ENCODE measurements at places on chromosomes 6 and 20.

DNA sequence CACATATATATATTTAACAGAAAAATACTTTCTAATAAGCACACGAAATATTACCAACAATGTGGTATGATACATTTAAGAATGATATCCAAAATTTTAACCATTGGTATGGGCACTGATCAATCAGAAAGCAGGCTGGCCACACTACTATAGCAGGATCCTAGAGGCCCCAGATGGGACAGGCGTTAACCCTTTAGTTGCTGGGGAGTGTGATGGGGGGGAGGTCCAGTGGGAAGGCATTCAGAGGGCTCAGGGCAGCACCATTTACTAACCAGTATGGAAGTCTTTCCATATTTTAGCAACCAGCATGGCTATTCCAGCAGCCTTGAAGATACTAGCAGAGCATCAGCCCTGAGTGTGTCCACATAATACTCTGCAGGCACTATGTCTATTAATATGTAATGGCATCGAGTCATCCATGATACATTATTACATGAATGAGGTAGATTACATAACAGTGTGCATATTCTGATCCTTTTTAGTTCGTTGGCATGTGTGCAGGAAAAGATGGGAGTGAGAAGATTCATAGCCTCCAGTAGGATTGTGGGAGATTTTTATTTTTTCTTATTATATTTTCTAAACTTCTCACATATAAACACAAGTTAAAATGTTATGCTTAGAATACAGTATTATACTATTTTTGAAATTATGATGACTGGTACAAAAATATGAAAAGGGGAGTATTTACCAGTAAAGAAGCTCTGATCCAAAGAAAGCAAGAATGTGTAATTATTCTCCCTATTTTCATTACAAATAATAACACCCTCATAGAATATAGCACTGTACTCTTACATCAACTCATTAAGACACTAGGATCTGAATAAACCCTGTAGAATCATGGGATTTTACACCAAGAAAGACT lies 78.9 kb downstream of the FAM217A start:
- DNase-seq: no peak

- DNase-seq: no peak
Measured at GRCh38 chr6:163730246-163731210, 316.0 kb downstream of the QKI start.

DNA sequence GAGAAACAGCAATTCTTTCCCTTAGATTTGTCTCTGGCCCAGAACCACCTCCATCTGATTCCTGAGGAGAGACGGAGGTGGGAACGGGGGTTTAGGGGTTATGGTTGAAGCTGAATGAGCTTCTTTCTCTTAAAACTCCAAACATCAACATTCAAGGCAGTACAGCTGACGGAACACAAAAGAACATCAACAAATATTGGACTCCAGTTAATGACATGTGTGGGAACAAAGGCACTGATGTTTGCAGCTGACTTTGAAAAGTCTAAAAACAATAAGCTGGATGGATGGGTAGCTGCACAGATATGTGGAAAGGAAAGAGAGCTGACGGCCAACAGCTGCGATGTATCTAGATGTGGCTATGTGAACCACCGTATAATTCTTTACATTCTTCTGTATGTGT lies 256.5 kb downstream of the SOD2 start:
- DNase-seq: no peak

GRCh38 chr6:170439366-170440361 lies 113.4 kb downstream of the PSMB1 start:
- DNase-seq: no peak

DNA sequence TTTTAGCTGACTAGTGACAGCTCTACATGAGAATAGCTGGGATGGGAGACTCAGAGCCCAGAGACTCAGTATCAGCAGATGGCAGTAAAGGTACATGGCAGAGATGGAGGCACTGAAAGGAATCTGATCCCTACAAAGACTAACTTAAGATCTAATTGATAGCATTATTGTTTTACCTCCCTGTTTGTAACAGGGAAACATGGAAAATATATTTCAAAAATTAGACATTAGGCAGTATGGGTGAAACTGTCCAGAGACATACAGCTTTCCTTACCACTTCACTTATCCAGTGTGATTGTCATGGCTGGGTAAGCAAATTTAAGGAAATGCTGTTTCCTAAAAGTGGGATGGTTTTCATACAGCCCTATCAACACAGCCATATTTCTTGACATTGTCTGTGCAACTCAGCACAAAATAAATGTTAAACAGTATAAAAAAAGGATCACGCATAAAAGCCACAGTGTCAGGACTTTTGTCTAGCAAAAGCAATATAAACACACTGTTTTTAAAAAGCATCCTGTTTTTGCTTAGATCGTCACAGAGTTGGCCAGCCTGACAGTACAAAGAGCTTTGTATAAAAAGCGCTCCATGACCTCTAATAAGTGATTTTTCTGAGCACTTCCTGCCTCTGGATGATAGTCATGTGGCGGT lies 376.9 kb downstream of the PHF3 start:
- no peak for DNase-seq

DNA sequence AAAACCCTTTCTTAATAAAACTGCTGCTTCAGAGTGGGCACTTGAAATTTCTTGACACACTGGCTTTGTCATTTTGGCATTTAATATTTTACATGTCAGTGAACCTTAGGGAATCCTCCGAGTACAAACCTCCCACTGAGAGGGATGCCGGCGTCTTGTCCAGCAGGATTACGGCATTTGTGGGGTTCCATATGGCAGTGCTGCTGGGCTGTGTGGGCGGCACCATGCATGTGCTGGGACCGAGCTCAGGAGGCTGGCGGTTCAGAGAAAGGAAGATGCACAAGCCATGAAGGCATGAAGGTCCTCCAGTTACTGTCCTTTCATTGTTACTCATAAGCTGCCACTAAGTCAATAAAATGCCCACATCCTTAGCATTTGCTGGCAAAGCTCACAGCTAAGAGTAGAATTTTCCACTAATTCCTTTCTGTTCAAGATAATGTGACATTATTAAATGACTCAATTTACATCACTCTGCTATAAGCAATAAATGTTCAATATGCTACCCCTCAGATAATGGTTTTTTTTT lies 61.4 kb downstream of the LY86 start:
- no peak for DNase-seq

- DNase-seq: no peak
Measured at GRCh38 chr6:28209753-28210535, 15.1 kb upstream of the ZSCAN9 start.

DNA sequence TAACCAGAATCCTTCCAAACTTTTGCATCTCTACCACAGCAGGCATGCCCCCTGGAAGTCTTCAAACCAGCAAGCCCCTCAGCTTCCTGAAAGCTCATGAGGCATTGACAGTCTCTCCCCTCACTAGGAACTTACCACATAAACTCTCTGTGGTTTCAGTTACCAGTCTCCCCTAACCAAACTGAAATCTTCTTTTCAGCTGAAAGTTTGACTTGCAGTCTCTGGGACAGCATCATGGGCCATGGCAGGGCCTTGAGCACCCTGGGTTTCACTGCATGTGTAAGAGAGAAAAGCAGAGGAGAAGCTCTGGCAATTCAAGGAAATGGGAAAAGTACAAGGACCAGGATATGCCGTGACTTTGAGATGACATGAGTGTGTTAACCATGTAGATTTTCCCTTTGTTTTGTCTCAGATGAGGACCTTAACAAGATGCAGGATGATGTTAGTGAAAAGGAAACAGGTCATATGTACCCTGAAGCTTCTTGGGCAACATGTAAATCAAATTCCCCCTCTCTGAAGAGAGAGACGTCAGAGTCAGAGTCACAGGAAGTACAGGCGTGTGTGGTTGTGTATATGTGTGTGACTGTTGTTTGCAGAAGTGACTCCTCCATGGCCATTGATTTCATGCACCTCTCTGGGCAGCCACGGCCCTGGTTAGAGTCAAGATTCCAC lies 106.3 kb downstream of the TNFRSF21 start:
- no peak for DNase-seq

DNA sequence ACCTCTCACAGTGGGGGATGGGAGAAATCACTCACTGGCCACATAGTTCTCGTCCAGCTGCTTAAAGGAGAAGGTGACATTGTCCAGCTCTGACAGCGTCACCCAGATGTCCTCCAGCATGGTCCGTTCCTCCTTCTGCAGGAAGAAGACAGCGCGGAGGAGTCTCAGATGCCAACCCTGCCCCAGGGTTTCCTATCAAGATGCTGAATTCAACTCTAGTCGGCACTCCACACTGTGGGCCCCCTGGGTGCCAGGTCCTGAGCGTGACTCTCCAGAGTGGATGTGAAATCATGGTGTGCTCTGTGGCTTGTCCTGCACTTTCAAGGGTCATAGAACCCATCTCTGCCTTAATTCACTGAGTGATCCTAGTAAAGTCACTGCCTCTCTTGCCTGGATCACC lies 193.2 kb downstream of the PREX1 start:
- no peak for DNase-seq

DNA sequence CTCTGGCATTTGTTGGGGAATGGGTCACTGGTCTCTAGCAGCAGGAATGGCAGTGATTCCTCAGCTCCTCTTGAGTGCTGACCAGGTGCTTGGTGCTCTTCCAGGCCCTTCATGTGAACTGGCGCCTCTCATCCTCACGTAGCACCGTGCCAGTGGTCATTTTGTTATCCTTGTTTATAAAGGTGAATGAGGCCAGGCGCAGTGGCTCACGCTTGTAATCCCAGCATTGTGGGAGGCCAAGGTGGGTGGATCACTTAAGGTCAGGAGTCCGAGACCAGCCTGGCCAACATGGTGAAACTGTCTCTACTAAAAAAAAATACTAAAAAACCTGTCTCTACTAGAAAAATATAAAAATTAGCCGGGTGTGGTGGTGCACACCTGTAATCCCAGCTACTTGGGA lies 301.3 kb downstream of the QKI start:
- DNase-seq: no peak

DNA sequence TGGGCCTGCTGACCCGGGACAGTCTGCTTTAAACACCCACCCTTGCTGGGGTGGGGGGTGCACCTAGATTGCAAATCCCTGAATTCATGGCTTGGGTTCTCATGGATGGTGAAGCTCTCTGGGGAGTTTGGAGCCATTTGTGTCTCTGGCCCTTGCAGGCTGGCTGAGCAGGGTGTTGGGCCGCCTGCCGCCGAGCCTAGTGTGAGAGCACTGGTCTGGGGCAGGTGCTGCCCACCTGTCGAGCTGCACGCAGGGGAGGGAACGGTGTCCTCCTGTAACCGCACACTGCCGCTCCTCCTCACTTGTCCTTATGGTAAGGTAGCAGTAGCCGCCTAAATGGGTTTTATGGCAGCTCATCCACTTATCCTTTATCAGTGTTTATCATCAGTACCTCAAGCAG lies 143.9 kb downstream of the DTNBP1 start:
- no peak for DNase-seq

- DNase-seq: no peak
Measured at GRCh38 chr6:134523051-134523450, 205.1 kb upstream of the SGK1 start.

DNA sequence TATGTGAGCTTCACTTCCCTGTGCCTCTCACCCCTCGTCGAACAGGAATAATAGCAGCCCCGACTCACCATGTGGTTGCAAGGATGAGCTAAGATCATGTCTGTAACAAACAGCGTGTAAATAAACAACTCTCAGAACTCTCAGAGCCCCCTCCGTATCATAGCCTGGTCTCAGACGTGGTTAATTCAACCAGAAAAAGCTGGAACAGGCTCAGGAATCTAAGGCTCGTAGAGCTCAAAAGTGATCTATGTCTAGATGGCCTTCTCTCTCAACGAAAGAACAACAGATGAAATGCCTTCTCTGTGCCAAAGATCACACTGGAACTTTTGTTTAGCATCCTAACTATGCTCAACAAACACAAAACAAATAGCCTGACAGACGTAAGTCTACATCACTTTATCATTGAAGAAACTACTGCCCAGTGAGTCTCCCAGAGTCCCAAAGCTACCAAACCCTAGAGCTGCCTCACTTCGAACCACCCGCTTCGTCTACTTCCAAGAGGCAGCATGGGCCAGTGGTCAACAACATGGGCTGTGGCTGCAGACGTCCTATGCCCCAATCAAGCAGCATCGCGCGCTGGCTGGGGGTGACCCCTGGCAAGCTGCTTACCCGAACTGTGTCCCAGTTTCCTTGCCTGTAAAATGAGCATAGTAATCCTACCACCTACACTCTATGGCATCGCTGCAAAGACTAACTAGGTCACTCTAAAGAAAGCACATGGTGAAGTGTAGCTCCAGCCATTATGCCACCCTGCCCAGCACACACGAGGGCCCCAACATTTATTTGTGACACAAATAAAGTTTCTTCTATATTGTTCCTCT lies 35.1 kb downstream of the NFATC2 start:
- no peak for DNase-seq

GRCh38 chr6:84428300-84428907 lies 201.0 kb upstream of the CEP162 start:
- no peak for DNase-seq

- no peak for DNase-seq
Measured at GRCh38 chr20:9615118-9615517, 100.7 kb downstream of the LAMP5 start.

GRCh38 chr6:28064272-28064671 lies 16.1 kb upstream of the ZNF165 start:
- no peak for DNase-seq

- DNase-seq: no peak
Measured at GRCh38 chr20:14418376-14418775, 81.0 kb upstream of the FLRT3 start.

DNA sequence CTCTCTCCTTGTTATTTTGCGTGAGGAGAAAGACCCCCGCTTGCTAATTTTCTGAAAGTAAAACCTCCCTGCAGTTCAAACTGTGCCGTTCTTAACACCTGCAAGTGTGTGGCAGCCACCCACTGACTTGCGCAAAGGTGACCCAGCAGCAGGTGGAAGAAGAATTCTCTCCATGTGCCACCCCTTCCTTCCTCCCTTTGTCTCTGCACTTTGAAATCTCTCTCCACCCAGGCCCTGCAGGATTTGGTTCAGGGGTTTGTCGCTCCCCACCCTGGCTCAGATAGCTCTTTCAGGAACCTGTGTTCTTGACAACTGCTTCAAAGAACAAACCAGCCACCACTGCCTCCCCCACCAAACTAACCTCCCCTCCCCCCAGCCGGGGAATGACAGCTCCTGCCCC lies 41.4 kb downstream of the ZNF831 start:
- DNase-seq: no peak

- no peak for DNase-seq
Measured at GRCh38 chr20:34401741-34402455, 38.8 kb downstream of the ITCH start.

DNA sequence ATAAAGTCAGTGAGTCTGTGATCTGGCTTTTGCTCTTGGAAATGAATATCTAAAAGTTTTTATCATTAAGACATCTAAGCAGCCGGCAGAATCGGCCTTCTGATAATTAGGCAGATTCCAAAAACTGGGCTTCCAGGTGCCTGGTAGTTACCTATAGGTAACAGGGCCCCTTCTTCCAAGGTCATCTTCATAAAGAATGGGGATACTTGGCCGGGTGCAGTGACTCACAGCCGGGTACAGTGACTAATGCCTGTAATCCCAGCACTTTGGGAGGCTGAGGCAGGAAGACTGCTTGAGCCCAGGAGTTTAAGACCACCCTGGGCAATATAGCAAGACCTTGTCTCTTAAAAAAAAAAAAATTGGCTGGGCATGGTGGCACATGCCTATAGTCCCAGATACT lies 12.9 kb upstream of the RBL1 start:
- DNase-seq: no peak

GRCh38 chr6:80469977-80470376 lies 363.5 kb downstream of the BCKDHB start:
- no peak for DNase-seq

All from NCI-H1436 treated with DMSO at 0.1 percent for 48 hours (cell line).